ENCODE measurements at places on chromosomes 1 and 21.

DNA sequence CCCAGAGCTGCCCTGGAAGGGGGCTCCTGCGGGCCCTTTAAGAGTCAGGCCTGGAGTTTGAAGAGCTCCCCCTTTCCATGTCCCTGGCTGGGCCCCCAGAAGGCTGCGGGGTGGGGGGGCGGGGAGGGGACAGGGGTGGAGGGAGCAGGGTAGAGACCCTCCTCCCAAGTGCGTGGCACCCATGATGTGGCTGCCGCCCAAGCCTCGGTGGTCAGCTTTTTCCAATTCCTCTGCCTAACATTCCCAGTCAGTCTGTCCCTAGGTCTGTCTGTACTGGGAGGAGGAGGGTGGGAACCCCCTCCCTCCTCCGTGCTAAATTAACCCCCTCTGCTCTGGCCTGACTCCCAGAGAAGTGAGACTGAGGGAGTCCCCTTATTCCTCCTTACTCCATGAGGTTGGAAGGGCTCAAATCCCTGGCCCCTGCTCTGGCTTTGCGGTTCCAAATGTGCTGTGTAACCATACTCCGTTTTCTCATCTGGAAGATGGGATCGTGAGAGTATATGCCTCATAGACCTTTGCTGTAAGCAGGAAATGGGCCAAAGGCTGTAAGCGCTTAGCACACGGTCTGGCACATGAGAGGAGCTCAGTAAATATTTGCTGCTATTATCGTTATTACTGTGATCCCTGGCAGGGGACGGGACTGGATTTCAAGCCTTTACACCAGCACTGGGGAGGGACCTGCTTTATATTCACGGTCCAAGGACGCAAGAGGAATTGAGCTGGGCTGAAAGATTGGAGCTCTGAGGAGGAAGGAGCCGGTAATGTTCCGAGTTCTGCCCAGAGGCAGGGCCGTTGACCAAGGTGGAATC, 658 bp upstream of the COL16A1 start:
- no peak for DNase-seq

DNA sequence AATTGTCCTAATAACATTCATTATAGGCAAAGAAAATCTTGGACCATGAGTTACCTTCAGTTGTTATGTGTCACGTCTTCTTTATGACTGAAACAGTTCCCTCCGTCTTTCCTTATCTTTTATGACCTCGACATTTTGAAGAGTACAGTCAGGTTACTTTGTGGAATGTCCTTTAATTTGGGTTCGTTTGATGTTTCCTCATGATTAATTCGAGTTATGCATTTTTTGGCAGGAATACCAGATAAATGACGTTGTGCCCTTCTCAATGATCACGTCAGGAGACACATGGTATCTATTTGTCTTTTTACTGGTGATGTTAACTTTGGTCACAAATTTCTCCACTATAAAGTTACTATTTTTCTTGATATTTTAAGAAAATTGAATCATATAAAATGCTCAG, 17.3 kb upstream of the KLF17 start:
- DNase-seq: no peak

DNA sequence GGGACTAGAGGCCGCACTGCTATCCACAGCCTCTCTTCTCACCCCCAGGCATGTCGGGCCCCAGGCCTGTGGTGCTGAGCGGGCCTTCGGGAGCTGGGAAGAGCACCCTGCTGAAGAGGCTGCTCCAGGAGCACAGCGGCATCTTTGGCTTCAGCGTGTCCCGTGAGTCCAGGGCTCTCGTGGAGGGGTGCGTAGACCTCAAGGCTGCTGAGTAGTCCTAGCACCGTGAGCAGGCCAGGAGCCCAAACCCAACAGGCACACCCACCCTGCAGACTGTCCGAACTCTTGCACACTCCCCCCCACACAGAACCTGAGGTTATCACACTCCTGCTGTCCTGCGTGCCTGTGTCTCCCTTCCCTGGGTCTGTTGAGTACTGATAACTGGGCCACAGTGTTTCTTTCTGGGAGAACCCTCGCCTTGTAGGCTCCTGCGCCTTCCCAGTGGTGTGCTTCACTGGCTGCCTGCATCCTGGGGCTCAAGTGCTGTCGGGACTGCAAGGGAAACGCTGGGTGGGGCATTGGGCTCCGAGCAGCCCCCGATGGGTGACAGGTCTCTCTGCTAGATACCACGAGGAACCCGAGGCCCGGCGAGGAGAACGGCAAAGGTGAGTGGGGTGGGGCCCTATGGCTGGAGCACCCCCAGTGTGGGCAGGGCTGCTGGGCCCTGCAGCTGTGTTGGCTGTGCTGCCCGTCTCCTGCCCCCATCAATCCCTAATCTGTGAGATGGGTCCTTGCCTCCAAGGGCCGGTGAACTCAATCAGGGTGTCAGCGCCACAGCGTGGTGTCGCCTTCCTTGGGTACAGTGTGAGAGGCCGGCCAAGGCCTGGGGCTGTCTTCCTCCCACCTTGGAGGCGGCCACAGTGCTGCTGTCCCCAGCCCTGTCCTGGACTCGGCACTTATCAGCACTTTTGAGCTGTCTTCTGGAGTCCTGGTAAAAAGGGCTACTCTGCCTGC, 4.0 kb upstream of the GJC2 start:
- DNase-seq: peak; percentile 7

- DNase-seq: no peak
These were observed 692.0 kb upstream of the NR5A2 start for GRCh38 chr1:199335496-199335895.

- no peak for DNase-seq
These were observed 41.7 kb downstream of the KCNAB2 start for GRCh38 chr1:6087377-6087772.

DNA sequence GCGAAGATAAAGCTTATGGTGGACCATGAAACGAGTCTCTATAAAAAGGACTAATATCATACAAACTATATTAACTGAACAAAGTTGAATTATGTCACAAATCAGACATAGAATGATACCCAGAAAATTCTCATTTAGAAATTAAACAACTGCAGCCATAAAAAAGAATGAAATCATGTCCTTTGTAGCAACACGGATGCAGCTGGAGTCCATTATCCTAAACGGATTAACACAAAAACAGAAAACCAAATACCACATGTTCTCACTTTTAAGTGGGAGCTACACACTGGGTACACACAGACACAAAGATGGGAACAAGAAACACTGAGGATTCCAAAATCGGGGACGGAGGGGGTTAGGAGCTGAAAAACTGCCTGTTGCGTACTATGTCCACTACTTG, 11.5 kb downstream of the COP1 start:
- DNase-seq: no peak

- no peak for DNase-seq
These were observed 116.4 kb downstream of the USH2A start for GRCh38 chr1:216306830-216307229.

All from GM10248 (cell line).